ENCODE measurements at places on chromosomes 5 and 9.

GRCh38 chr5:65382582-65382981 lies 99.1 kb downstream of the ADAMTS6 start:
- ATAC-seq, result no peak

- ATAC-seq, result no peak
These were observed 93.6 kb downstream of the CDK5RAP2 start for GRCh38 chr9:120486347-120486746.

DNA sequence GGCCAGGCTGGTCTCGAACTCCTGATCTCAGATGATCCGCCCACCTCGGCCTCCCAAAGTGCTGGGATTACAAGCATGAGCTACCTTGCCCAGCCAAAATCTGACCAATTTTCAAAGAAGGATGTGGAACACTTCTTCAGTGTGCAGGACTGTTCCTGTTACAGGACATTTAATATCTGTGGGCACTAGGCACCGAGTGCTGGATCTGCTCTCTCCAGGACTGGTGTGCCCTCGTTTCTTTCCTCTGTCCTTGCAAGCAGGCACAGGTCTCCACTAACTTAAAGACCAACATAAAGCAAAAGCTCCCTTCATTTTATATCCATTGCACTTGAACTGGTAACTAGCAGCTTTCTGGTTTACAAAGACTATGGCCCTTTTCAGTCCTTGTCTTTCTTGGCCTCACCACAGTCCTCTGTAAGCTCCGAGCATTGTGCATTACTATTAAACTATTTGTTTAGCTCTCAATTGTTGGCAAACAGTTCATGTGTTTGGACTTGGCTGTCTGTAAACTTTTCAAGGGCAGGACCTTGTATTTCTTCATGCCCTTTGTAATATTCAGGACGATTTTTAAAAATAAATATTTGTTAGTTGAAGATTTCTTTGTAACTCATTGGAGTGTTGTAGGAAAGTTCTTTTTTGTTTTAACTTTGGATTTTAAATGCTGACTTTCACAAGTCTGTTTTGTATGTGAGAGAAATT lies 37.3 kb downstream of the ARHGEF28 start:
- no peak for ATAC-seq

DNA sequence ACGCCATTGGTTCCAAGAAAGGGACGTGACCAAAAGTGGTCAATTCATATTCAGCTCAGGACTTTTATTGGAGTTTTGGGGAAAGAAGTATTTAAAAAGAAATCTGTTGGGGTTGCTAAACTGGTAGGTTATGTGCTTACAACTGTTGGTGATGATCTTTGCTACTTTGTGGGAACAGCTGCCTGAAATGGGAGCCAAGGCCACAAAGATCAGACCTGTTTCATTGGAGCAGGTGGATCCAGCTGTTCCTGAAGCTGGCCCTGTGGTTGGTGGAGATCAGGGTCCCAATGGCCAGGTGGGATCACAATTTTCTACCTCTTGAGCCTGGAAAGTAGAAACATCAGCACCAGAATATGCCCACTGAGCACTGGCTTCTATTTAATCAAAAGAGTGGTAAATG lies 144.5 kb downstream of the PSAT1 start:
- ATAC-seq, result no peak

- ATAC-seq, result no peak
These were observed 54.2 kb upstream of the NCS1 start for GRCh38 chr9:130117816-130118632.

- ATAC-seq, result no peak
These were observed 280.2 kb upstream of the CLINT1 start for GRCh38 chr5:158139161-158139560.

- ATAC-seq, result no peak
These were observed 206.4 kb downstream of the ENC1 start for GRCh38 chr5:74433896-74434829.

- no peak for ATAC-seq
These were observed 172.3 kb upstream of the RFX3 start for GRCh38 chr9:3698076-3698475.

GRCh38 chr5:71589903-71590302 lies 2.8 kb downstream of the MCCC2 start:
- ATAC-seq, result no peak

GRCh38 chr5:88745093-88745696 lies 137.8 kb downstream of the MEF2C start:
- ATAC-seq, result no peak

All from stimulated activated memory B cell treated with anti-CD40 and anti-IgM and Interleukin-4, amounts not matched to agents 10 μg/mL and 1 μg/mL and 100 μg/mL, for 72 hours (primary cell).